ENCODE measurements at places on chromosomes 4 and X.

DNA sequence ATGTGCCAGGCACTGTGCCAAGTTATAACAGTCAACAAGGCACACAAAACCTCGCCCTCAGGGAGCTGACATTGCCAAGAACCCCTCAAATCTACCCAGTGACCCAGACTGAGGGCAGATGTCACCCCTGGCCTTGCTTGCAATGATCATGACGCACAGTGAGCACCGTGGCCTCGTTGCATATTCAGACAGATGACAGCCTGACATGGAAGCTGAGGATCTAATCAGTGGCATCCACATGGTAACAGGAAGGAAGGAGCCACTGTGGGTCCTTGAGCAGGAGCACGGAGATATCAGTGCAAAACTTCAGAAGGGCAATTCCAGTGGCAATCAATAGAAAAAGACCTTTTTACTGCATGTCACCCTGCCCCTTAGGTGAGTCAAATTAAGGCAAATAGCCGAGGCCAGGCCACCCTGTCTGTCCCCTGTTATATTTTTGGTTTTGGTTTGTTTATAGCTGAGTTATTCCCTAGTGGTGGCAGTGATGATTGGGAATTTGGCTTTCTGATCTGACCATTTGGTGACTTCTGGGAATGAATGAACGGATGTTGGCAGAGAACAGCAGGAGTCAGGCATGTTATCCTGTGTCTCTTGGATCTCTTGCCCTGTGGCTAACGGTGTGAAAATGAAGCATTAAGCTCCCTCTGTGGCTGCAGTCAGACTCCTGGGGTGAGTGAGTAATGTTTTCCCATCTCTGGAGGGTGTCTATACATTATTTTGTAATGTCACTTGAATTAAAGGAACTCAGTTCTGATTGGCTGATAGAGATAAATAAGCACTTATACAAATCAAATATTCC is 20.4 kb downstream of the WDR13 start:
- DNase-seq, result no peak

DNA sequence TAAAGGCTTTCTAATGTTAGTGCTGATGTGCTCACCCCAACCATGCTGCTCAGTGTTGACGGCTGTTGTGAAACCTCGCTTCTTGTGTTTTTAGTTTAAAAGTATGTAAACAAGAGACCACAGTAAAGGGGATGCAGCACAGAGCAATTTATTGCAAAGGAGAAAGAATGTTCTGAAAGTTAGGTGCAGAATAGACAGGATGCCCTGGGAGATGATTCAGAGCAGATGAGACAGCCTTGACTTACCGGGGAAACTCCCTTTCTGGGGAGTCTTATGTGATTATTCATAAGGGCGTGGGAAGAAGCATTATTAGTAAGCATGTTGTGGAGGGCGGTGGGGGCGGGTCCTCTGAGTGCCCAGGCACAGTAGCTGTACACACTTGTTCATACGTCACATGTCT is 47.7 kb downstream of the EVC start:
- peak; percentile 98 for DNase-seq

DNA sequence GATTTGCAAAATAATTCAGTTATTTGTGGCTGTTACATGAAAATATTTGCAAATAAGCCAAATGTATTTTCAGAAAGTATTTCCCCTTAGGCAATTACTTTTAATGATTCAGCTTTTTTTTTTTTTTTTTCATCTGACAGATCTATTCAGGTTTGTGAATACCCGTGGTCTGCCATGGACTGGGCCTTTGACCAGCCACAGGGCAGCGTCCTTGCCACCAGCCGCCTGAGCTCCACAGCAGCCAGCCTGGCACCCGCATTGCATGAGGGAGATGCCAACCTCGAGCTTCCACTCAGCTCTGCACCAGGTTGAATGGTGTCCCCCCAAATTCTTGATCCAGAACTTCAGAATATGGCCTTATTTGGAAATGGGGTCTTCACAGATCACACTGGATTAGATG is 14.7 kb downstream of the TMEM271 start:
- DNase-seq, result no peak

DNA sequence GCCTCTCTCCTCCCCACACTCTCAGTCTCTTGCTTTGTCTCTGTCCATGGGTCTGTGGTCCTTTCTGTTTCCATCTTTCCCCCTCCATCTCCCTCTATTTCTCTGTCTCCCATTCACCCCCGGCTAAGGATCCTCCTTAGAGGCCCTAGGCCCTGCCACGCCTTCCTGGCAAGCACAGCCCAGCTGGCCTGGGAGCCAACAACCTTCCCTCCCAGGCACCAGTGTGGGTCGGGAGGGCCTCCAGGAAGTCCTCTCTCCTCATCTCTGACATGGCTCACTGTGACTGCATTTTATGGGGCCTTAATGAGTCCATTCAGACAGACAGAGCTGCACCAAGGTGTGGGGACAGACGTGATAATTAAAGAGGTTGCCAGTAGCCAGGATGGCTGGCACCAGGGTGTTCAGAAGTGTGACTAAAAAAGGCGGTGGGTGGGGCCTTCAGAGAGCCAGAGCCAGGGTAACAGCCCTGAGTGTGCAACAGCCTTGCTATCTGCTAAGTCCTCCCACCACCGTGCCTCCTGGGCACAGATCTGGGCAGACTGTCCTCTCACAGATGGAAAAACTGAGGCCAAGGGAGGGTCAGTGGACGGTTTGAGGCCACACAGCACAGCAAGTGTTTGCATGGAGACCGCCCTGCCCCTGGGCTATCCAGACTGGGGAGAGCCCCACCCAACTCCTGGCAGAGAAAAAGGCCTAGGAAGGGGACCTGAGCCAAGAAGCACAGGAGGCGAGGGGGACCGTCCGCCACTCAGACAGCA is 31.5 kb downstream of the BLOC1S4 start:
- no peak for DNase-seq

- no peak for DNase-seq
These were observed 71.8 kb downstream of the FUNDC1 start for GRCh38 chrX:44470816-44471215.

DNA sequence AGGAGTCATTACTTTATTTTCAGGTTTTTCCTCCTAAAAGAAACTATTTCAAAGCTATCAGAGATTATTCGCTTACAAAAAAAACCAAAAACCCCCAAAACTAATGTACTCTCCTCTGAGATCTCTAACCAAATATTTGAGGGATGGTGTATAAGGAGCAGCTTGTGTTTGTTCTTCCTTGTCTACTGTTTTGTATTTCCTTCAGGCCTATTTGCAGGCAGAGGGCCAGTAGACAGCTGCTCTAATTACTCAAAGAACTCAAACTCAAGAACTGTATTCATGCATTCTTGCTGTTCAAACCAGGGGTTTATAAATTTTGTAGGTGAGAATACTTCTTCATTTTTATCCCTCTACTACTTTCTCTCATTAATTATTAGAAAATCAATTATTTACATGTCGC is 51.3 kb downstream of the SH3RF1 start:
- DNase-seq, result no peak

DNA sequence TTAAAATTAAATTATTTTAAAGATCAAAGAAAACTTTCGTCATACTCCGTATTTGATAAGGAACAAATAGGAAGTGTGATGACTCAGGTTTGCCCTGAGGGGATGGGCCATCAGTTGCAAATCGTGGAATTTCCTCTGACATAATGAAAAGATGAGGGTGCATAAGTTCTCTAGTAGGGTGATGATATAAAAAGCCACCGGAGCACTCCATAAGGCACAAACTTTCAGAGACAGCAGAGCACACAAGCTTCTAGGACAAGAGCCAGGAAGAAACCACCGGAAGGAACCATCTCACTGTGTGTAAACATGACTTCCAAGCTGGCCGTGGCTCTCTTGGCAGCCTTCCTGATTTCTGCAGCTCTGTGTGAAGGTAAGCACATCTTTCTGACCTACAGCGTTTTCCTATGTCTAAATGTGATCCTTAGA is at the start of gene CXCL8:
Gene CXCL8, plus strand, starts transcription at position 217 of the 426 bp plus-strand sequence. Its CDS starts 90 bp downstream, at position 307.
- DNase-seq, result no peak

Data from BJ (cell line).